Aorta (tissue), 5 donors: ENCODE measurements at places on chromosomes 6 and 20. TPM values are rescaled to one million over a fixed set of nuclear protein-coding genes. Genes with fewer than 3 reads are reported as not detected.

GRCh38 chr20:57469418-57470211 lies 55.3 kb downstream of the CTCFL start:
- DNase-seq, result peak; percentile 38

DNA sequence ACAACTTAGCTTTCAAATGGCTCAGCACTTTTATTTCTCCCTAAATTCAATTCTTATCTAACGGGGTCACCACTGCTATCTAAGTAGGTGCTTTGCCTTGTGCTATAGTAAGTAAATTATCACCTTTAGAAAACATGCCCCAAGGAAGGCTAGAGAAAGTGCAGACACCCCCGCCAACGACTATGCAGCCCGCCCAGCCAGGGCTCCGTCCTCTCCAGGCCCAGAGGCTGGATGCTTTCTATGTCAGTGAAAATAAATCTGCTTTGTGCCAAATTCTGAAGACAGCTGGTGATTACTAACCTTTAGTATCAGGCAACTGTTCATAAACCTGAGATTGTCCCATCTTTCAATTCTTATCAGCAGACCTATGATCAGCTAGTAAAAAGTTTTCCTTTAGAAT lies 14.3 kb downstream of the KIAA0319 start:
- DNase-seq, result no peak

DNA sequence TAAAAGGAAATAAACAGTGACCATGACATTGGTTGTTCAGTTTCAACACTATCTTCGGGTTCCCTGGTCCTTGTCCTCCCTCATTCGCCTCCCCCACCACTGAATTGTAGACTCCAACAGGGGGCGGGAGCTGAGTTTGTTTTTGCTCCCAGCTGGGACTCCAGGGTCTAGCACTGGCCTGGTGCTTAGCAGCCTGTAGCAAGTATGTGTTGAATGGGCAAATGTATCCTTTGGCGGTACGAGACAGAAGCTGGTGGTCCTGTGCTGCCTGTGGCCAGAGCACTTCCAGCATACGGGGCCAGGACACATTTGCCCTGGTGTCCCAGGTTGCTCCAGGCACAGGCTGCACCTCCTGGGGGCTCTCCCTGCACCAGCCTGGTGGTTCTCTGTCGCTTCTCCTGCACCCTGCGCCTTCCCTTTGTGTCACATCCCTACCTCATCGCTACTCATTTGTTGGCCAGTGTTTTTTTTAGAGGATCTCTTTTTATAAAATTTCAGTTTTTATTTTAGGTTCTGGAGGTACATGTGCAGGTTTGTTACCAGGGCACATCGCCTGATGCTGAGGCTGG lies 40.1 kb downstream of the PHACTR3 start:
- DNase-seq, result no peak

GRCh38 chr6:99014061-99014460 lies 66.3 kb upstream of the FBXL4 start:
- no peak for DNase-seq

DNA sequence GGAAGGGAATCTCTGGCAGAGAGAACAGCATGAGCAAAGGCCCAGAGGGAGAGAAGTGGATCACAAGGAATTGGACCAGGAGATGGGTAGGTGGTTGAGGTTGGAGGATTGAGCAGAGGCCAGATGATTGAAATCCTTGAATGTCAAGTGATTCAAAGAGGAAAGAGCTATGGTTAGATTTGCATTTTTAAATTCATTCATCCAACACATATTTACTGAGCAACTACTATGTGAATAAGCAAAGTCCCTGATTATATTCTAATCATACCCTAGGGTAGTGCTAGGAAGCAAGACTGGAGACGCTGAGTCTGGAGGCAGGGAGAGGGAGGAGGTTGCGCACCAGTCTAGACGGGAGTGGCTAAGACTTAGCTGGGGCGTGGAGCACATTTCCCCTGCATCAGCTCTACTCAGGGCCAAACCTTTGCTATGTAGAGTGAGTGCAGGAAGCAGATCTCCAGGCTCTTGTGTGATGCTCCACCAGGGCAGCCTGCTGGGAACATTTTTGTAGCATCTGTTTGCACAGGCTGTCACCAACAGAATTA lies 40.2 kb downstream of the EYA2 start:
- DNase-seq, result no peak

DNA sequence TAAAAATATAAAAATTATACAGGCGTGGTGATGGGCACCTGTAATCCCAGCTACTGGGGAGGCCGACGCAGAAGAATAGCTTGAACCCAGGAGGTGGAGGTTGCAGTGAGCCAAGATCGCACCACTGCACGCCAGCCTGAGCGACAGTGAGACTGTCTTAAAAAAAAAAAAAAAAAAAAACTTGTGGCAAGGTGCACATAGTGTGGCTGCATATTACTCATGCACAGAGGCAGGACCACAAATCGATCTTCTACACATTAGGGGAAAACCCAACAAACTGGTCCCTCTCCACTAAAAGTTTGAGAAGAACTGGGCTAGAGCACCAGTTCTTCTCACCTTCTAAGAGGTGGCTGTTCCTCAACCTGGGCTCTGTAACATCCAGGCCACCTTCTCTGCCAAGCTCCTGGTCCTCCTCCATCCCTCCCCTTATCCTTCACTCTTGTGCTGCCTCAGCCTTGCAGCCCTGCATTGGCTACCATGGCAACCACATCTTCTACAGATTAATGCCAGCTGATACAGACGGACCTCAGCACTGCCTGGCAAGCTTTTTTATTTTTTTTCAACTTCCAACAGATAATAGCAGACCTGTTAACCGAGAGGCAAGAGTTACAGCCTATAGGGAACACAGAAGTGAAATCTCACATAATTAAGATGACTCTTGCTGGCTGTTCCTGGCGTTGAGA lies 88.0 kb downstream of the ATP9A start:
- DNase-seq, result no peak

- DNase-seq, result no peak
Observed at GRCh38 chr6:121263742-121264141, 70.5 kb downstream of the TBC1D32 start.

Gene TBC1D7
- total RNA-seq, result 9.9 TPM

Gene RUNX2
- total RNA-seq, result 5.4 TPM

Gene CYP39A1
- total RNA-seq, result 2.0 TPM

Gene SYCP2L
- 2.0 TPM for total RNA-seq

Gene PAK5
- 0.33 TPM for total RNA-seq

Gene MLN
- not detected for total RNA-seq
